ENCODE measurements at places on chromosomes 1 and 21. TPM values are rescaled to one million over a fixed set of nuclear protein-coding genes. Genes with fewer than 3 reads are reported as not detected.

GRCh38 chr1:27005648-27006496 lies 6.8 kb downstream of the TENT5B start:
- peaks cover 4% of the 10 kb centered on the region for H3K4me1 ChIP-seq
- H3K27me3 ChIP-seq: no peaks in the 10 kb centered on the region
- no peaks in the 10 kb centered on the region for H3K36me3 ChIP-seq
- H3K27ac ChIP-seq: no peak overlapping the region
- H3K4me3 ChIP-seq: no peak overlapping the region

DNA sequence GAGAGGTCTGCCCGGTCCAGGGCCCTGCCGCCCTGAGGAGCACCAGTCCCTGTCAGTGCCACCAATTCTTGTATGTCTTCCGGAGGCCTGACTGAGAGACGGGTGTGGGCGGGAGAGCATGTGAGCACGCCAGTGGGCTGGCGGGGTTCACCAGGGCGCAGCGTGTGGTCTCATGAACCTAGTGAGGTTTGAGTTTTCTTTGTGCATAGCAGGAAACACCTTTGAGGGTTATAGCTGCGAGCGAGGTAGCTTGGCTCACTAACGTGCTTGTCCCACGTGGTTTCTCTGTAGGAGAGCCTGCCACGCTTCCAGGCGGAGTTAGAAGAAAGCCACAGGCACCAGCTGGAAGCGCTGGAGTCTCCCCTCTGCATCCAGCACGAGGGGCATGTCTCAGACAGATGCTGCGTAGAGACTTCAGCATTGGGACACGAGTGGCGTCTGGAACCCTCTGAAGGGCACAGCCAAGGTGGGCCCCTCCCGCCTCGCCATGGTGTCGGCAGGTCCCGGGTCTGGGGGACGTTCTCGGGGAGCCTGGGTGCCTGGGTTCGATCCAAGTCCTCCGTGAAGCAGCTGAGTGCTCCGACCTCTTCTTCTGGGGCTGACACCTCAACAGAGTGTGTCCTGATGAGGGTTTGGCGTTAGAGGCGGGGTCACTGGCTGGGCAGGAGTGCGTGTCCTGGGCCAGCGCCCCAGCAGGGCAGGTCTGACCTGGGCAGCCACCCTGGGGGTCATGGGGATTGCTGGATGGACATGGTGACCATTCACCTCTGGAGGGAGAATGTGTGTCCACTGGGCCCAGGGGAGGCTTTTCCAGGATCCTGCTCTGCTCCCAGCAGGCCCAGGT lies 31.4 kb downstream of the PCNT start:
- H3K36me3 ChIP-seq: peaks cover 3% of the 10 kb centered on the region
- H3K4me1 ChIP-seq: no peaks in the 10 kb centered on the region
- no peaks in the 10 kb centered on the region for H3K27me3 ChIP-seq

- no peak for DNase-seq
- no peak overlapping the region for H3K27ac ChIP-seq
- no peaks in the 10 kb centered on the region for H3K36me3 ChIP-seq
- no peak overlapping the region for H3K4me3 ChIP-seq
These were observed 136.9 kb downstream of the SYT14 start for GRCh38 chr1:210074904-210075303.

DNA sequence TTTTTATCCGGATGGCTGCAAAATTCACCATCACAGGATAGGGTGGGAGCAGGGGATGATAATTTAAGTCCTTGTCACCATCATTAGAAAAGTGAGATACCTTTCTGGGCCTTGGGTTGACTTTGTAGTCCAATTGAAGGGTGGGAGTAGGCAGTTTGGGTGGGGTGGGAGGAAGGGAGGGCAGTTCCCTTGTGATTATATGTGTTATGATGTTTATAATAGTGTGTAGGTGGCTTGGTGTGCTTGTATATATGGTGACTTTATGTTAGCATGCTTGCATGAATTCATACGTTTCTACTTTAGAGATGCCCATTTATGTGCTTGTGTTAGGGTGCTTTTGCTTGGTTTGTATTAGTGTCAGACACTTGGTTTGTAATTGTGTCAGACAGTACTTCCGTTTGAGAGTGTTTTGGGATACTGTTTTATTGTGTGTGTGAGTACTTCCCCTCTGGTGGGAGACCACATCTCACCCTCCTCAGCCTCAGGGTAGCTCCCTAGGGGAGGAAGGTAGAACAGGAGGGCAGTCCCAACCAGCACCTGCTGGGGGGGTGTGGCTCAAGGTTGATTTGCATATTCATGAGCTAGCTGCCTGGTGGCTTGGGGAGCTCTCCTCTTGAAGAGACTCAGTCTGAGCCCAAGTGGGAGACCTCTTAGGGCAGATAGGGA lies 6.3 kb upstream of the POU3F1 start:
- no peak overlapping the region for H3K4me3 ChIP-seq
- no peak for DNase-seq
- no peaks in the 10 kb centered on the region for H3K4me1 ChIP-seq
- no peak overlapping the region for H3K27ac ChIP-seq

- peaks cover 19% of the 10 kb centered on the region for H3K4me1 ChIP-seq
- H3K27me3 ChIP-seq: no peaks in the 10 kb centered on the region
- H3K4me3 ChIP-seq: no peak overlapping the region
These were observed 64.7 kb downstream of the NRIP1 start for GRCh38 chr21:15000081-15000480.

GRCh38 chr1:99658031-99658290 lies 12.0 kb downstream of the PALMD start:
- no peak for DNase-seq
- H3K4me3 ChIP-seq: no peak overlapping the region
- no peak overlapping the region for H3K27ac ChIP-seq
- no peaks in the 10 kb centered on the region for H3K4me1 ChIP-seq

DNA sequence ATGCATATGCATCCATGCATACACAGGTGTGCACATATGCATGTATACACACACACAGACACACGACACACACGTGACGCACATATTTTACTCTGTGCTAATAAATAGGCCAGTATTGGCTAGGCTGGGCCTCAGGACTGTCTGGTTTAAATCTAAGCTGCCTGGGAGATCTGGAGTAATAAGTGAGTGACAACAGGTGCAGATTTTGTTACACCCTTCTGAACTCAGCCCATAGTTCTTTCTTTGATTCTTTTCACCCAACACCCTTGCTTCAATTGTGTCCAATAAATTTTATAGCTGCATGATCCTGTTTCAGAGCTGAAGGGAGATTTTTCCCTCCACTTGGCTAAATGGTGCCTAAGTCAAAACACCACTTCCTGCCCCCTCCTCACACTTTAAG lies 132.8 kb downstream of the FGGY start:
- DNase-seq: no peak
- H3K27ac ChIP-seq: no peak overlapping the region
- no peaks in the 10 kb centered on the region for H3K36me3 ChIP-seq
- peaks cover 8% of the 10 kb centered on the region for H3K4me1 ChIP-seq
- no peaks in the 10 kb centered on the region for H3K27me3 ChIP-seq

GRCh38 chr1:91011726-91012125 lies 10.1 kb downstream of the ZNF644 start:
- H3K27me3 ChIP-seq: no peaks in the 10 kb centered on the region
- no peak overlapping the region for H3K4me3 ChIP-seq
- H3K4me1 ChIP-seq: no peaks in the 10 kb centered on the region
- no peak for DNase-seq

DNA sequence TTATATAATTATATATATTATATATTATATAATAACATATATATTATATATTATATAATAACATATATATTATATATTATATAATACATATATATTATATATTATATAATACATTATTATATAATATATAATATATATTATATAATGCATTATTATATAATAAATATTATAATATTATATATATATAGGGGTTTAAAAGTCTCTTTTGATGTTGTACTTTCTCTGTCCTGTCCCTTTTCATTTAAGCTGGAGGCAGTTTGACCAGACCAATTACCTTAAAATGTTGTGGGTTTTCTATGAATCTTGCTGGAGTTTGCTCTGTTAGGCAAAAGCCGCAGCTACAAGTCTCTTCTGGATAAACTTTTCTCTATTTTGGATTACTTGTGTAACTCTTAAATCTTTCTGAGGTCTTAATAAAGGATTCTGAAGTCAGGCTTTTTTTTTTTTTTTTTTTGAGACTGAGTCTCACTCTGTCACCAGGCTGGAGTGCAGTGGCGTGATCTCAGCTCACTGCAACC lies 22.2 kb upstream of the KIF1B start:
- no peaks in the 10 kb centered on the region for H3K27me3 ChIP-seq
- H3K4me3 ChIP-seq: no peak overlapping the region
- H3K4me1 ChIP-seq: no peaks in the 10 kb centered on the region

GRCh38 chr1:202952818-202953217 lies 5.3 kb downstream of the ADIPOR1 start:
- peaks cover 11% of the 10 kb centered on the region for H3K36me3 ChIP-seq
- peak overlapping the region; percentile 38 for H3K27ac ChIP-seq
- no peak overlapping the region for H3K4me3 ChIP-seq
- DNase-seq: no peak
- H3K27me3 ChIP-seq: no peaks in the 10 kb centered on the region

DNA sequence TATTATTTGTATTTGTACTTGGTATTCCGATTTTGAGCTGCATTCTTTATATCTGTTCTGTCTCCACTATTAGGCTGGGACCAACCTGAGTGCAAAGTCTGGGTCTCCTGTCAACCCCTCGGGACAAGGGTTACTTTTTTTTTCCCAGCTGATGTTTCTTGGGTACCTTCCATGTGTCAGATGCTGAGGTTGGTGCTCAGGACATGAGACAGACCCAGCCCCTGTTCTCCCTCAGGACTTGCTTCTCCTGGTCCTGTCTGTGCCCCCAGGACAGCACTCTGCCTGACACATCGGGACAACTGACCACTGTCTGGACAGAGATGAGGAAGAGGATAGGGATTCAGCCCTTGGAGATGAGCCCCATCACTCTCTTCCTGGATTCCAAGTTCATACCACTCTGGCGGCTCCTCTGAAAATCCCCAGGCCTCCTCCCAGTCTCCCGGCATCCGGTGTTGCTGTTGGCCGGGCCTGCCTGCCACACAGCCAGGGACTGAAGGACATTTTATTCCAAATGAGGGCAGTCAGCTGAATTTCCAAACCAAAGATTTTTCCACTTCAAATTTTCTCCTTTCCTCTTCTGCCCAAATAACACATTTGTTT lies 55.6 kb upstream of the FMOD start:
- no peaks in the 10 kb centered on the region for H3K36me3 ChIP-seq
- H3K4me1 ChIP-seq: no peaks in the 10 kb centered on the region
- no peaks in the 10 kb centered on the region for H3K27me3 ChIP-seq
- DNase-seq: no peak
- H3K4me3 ChIP-seq: no peak overlapping the region

DNA sequence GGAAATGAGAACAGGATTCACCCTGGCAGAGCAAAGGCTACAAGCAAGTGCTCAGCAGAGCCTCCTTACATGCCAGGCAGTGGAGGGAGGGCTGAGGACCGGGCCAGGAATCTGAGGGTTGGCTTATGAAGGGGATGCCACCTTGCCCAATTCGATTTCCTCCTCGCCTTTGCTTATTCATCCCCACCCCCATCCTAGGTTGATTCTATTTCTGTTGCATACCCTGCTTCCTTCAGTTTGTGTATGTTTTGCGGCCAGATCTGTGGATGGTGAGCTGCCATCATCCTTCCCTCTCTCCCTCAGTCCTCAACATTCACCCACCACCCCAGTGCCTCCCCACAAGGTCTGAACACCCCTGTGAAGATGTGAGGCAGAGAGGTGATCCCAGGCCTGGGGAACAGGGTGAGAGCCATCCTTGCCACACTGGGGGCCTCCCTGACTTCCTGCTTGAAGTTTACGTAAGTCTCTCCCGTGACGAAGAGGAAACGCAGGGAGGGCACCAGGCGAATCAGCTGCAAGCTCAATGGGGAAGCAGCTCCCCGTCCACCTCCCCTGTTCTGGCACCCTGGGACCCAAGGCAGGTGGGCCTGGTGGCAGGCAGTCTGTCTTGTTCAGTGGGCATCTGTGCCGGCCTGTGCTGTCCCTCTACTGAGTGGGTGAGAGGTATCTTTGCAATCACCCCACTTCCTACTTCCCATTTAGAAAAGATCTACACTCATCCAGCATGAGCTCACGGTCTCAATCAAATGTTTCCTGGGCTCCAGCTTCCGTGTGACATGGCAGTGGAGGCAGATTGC lies 50.6 kb upstream of the CNTN2 start:
- H3K27me3 ChIP-seq: no peaks in the 10 kb centered on the region
- DNase-seq: no peak
- H3K27ac ChIP-seq: no peak overlapping the region
- H3K4me1 ChIP-seq: no peaks in the 10 kb centered on the region
- H3K36me3 ChIP-seq: no peaks in the 10 kb centered on the region

DNA sequence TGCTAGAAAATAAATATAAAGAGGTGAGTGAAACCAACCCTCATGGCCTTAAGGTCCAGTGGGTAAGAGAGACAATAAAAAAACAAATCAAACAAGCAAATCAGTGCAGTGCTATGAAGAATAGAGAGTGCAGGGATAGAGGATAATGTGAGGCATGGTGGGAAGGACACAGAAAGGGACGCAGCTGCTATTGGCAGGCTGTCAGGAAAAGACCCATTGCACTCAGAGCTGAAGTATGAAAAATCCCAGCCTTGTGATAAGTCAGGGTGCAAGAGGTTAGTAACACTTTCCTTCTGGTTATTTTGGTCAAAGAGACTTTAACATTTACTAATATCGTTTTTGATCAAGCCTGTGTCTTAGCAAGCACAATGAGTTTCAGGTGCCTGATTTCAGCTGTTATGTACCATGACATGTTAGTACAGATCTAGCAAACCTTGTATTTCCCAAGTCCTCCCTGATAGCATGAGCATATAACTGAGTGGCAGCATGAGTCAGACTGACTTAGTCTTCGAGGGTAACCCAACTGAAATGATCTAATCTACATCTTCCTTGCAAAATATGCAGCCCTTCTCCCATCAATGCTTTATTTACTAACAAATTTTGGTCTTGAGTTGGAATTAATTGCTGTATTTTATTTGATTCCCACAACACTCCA lies 31.7 kb downstream of the CHML start:
- no peak overlapping the region for H3K4me3 ChIP-seq
- no peak overlapping the region for H3K27ac ChIP-seq
- H3K36me3 ChIP-seq: no peaks in the 10 kb centered on the region
- H3K4me1 ChIP-seq: peaks cover 9% of the 10 kb centered on the region

DNA sequence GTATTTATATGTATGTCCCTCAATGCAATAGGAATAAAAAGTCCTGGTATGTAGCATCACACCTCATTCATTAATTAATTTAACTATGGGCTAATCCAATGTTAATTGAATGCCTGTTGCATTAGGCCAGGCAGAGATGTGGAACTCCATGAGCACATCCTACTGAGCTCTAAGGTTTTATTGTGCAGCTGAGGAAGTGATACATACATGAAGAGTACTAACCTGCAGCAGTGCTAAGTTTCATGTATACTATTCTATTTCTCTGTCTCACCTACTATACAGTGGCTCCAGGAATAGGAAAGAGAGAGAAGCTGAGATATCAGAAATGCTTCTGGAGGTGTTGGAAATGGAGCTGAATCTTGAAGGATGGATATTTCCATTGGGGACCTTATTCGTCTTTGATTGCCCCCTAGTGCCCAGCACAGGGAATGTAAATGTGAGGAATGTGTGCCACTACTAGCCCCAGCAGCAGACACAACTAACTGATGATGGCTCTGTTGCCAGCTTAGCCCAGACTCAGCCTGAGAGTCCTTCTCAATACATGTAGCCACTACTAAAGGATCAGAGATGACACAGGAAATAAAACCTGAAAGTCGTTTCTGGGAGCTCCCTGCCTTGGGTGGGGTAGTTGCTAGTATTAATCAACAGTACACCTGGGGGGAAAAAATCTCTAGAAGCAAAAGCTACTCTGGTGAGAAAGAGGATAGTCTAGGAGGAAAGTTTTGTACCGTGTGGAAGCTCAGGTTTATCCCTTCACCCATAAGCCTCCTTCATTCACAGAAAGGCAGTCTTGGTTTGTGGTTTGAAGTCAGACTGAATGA lies 173.3 kb upstream of the FOXD3 start:
- no peaks in the 10 kb centered on the region for H3K4me1 ChIP-seq
- no peaks in the 10 kb centered on the region for H3K27me3 ChIP-seq
- H3K27ac ChIP-seq: no peak overlapping the region
- H3K36me3 ChIP-seq: no peaks in the 10 kb centered on the region
- H3K4me3 ChIP-seq: no peak overlapping the region
- DNase-seq: no peak

Gene F13B
- total RNA-seq: not detected

Gene AK2
- total RNA-seq: 58.9 TPM

Gene LMO4
- 10.5 TPM for total RNA-seq

Data from pancreas (tissue), 10 donors.